ENCODE measurements at places on chromosomes 3 and 15.

GRCh38 chr3:71724171-71724453 is 1.1 kb downstream of the EIF4E3 start:
- no peak for DNase-seq

GRCh38 chr3:183328164-183328563 is 75.1 kb downstream of the B3GNT5 start:
- DNase-seq, result no peak

DNA sequence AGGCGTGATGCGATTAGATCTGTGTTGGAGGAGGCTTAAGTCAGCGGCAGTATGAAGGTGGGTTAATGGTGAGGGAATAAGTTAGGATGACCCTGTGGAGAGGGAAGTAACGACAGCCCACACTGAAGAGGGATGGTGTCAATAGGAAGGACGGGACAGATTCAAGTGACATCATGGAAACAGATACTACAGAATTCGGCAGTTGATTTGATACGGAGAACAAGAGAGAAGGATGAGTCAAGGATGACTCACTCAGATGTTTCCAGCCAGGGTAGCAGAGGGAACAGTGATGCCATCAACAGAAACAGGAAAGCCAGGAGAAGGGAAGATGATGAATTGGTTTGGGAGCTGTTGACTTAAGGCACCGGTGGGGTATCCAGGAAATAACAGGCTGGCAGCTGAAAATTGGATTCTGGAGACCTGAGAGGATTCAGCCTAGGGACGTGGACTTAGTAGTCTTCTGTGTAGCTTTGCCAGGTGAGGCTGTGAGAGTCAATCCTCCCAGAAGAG is 38.0 kb downstream of the SHC4 start:
- DNase-seq, result no peak

DNA sequence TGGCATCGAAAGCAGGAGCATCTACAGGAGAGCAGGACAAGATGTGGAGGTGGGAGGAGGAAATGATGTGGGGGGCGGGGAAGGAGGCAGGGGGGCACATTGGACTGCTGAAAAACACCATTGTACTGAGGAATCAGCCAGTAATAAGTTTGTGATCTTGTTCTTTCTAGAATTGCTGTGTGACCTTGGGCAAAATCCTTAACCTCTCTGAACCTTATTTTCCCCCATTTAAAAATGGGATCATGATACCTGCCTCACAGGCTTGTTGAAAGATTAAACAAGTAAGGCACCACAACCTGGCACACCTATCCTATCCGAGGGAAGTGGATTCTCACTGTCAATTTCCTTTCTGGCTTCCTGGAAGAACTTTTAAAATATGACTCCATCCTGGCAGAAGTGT is 56.9 kb upstream of the ARRDC4 start:
- no peak for DNase-seq

DNA sequence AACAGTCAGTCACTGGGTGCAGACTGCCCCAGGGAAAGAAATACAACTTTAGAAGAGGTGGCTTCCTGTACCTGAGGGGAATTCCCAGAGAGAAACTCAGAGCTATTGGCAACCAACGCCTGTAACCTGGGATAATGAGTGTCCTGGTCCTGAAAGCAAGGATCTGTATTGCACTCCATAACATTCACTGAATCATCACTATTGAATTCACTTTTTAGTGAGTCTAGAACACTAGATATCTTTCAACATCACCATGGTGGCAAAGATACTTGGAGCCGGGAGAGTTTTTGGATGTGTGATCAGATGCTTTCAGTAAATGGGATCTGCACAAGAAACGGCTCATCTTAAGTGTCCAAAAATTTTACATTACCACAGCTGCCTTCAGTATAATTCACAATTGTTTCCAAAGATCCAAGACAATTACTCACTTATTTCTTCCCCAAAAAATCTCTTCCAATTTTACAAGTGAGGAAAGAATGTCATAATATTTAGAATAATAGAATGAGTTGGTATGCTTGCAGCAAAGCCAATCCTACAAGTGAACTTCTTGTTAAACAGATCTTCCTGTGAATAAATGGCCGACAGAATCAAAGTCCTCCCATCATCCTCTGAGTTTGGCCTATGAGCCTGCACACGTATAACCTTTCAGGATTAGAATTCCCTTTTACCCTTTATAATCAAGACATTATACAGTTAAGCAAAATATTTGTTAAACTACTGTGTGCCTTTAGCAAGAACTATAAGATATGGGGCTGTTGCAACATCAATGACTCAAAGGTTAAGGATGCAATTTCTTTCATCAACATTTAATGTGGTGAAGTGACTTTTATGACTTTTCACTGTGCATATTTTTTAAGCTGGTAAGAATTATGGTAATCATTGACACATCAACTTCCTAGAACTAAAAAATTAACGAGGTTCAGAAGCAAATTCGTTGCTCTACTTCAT is 243.3 kb upstream of the COL8A1 start:
- no peak for DNase-seq

GRCh38 chr15:88303395-88303794 is 46.9 kb upstream of the NTRK3 start:
- DNase-seq, result no peak

DNA sequence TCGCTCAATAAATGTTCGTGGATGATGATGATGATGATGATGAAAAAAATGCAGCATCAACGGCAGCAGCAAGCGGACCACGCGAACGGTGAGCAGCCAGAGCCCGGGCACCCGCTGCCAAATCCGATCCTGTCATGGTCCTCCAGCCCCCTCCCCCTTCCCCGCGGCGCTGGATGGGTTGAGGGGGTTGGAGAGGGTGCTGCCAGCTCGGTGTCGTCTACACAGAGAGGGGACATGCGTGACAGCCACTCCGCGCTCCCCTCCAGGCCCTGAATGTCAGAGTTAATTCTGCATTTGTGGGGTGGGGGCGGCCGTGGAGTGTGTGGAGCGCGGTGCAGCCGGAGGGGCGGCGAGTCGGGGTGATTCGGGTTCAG is 722 bp downstream of the CACNA1D start:
- no peak for DNase-seq
